ENCODE measurements at places on chromosomes 7 and 10.

DNA sequence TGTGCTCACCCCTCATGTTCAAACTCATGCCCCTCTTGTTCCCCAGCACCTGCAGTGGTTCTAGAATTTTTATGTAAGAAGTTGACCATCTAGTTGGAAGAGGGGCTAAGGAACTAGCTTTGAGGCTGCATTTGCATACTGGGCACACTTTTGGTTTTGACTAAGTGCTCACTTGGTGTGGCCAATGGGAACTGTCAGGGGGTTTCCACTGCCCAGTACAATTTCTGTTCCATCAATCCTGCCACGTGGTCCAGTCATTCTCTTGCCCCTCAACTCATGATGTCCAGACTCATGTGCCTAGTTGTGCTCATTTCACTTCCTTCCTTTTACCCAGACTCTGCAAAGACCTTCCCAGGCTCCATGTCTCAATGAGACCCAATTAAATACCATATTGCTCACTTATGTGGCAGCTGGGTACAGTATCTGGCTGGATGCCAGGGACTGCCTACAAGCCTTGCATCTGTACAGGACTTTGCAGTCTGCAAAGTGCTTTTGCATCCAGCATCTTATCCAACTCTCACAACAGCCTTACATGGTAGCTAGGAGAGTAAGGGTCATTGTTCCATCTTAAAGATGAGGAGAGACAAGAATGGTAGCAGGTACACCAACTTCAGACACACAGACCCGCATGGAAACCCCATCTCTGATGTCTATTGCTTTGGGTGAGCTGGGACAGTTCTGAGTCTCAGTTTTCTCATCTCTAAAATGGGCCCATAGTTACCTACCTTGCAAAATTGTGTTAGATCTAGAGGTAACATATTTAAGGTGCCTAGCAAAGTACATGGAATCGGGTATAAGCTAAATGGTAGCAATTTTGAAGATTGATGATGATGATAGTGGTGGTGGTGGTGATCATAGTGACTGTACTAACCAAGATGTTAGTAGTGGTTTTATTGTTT is 30.1 kb upstream of the KCNMA1 start:
- DNase-seq, result no peak

DNA sequence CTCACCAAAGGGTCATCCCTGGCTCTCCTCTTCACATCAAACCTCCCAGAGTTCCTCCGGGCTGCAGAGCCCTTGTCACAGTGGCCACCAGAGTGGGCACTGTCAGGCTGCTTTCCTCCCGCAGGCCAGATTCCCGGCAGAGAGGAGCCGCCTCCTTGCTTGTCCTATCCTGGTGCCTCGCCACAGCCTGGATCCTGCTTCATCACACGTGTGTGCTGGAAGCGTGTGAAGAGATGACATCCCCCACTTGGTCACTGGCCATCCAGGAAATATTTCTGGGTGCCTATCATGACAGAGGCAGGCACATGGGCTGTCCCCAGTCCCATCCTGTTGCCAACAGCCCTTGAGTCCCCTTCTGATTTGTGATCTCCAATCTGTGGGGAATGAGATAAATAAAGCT is 15.0 kb downstream of the INSIG1 start:
- no peak for DNase-seq

- DNase-seq, result no peak
These were observed 620.0 kb downstream of the CNTNAP2 start for GRCh38 chr7:146736446-146737190.

- DNase-seq, result no peak
These were observed 53.7 kb downstream of the ZRANB1 start for GRCh38 chr10:124995605-124996004.

DNA sequence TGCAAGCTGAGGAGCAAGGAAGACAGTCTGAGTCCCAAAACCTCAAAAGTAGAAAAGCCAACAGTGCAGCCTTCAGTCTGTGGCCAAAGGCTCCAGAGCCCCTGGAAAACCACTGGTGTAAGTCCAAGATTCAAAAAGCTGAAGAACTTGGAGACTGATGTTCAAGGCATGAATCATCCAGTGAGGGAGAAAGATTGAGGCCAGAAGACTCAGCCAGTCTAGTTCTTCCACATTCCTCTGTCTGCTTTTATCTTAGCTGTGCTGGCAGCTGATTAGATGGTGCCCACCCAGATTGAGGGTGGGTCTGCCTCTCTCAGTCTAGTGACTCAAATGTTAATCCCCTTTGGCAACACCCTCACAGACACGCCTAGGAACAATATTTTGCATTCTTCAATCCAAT is 20.1 kb upstream of the MDFIC start:
- DNase-seq, result peak; percentile 92

DNA sequence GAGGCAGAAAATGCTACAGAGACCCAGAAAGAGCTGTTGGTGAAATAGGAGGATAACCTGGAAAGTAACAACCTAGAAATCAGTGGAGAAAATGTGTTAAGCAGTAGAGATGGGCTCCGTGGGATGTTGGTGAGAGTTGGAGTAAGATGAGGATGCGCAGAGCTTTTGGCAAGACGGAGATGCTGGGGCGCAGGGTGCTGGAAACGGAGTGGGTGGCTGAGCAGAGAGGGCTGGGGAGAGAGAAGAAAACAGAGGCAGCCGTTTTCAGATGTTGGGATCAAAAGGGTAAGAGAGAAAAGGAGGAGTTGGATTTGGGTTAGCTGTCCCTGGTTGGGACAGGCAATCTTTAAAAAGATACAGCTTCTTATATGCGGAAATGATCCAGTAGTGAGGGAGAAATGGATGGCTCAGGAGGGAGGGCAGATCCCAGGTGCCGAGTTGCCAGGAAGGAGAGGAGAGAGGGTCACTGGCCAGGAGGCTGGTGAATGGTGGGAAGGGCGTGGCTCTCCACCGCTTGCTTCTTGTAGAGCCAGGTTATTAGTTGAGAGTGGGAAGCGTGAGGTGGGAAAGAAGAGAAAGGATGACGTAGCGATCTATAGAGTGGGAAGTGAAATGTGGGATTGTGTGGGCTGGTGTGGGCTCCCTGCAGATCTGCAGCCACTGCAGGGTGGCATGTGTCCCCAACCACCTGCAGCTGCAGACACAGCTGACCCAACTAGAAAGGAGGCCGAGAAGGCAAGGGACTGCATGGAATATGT is 182.2 kb upstream of the SVIL start:
- DNase-seq, result no peak

DNA sequence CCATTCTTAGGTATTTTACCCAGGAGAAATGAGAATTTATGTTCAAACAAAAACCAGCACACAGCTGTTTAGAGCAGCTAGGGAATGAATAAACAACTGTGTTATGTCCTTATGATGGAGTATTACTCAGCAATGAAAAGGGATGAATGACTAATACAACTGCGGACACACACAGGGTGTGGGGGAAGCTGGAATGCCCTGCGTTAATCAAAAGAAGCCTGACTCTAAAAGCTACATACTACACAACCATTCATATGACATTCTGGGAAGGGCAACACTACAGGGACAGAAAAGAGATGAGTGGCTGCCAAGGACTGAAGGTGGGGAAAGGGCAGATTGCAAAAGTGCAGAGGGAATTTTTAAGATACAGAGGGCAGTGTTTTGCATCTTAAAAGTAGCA is 64.0 kb downstream of the DLG5 start:
- DNase-seq, result peak; percentile 11

- DNase-seq, result no peak
These were observed 663.3 kb upstream of the FOXK1 start for GRCh38 chr7:4018601-4019316.

DNA sequence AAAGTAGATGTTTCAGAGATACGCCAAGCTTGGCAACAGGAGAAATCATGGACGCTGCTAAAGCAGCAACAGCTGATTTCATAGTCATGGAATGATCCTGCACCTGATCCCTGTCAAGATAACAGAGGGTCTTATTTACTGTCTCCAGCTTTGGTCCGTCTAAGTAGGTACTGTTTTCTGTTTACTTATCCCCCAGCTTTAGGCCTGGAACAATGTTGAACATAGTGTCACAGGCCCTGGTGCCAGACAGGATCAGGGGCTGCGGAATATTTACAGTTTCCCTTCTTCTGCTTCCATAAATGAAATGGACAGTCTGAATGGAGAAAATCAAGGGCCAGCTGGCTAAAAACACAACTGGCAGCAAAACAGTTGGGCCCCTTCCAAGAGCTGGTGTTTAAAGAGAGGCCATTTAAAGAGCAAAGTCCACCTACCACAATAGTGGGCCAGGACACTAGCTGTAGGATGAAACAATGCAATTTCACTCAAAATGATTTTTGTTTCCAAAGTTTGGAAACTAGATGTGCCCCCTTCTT is 2.9 kb downstream of the GPR37 start:
- DNase-seq, result no peak

DNA sequence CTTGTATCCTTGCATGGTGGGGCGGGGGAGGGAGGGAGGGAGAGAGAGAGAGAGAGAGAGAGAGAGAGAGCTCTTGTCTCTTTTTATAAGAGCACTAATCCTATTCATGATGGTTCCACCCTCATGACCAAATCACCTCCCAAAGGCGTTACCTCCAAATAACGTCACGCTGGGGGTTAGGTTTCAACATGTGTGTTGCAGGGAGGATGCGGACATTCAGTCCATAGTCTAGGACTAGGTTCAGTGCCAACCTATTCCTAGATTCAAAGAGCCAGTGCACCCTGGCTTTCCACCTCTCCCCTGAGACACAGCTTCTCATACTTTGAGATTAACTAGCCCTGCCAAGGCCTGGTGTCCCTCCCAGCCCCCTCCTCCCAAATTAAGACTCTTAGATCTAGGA is 123.0 kb downstream of the GRK5 start:
- no peak for DNase-seq

GRCh38 chr7:129789652-129790051 is 163.1 kb downstream of the UBE2H start:
- DNase-seq, result no peak

DNA sequence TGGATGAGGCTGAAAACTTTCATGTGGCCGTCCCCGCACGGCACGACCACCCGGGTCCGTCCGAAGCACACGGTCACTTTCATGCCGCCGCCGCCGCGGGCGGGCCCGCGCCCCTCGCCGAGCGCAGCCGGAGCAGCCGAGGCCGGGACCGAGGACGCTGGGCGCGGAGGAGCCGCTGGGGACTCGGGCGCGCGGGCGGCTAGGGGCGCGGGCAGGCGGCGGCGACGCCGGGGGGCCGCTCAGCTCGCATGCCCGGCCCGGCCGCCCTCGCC is 247 bp downstream of the PARD3 start:
- DNase-seq, result no peak

GRCh38 chr7:148211740-148212151 is 378.8 kb upstream of the C7orf33 start:
- no peak for DNase-seq

All from fibroblast of the aortic adventitia (primary cell).